ENCODE measurements at places on chromosomes 16 and 17. TPM values are rescaled to one million over a fixed set of nuclear protein-coding genes. Genes with fewer than 3 reads are reported as not detected.
A peak's percentile ranks its signal among the peaks of the same experiment; 100 is the strongest.

- no peak for DNase-seq
- no peaks in the 10 kb centered on the region for H3K27me3 ChIP-seq
- H3K4me1 ChIP-seq, result peaks cover 5% of the 10 kb centered on the region
- H3K36me3 ChIP-seq, result no peaks in the 10 kb centered on the region
- no peak overlapping the region for H3K4me3 ChIP-seq
Observed at GRCh38 chr16:23317266-23317661, 15.2 kb downstream of the SCNN1B start.

DNA sequence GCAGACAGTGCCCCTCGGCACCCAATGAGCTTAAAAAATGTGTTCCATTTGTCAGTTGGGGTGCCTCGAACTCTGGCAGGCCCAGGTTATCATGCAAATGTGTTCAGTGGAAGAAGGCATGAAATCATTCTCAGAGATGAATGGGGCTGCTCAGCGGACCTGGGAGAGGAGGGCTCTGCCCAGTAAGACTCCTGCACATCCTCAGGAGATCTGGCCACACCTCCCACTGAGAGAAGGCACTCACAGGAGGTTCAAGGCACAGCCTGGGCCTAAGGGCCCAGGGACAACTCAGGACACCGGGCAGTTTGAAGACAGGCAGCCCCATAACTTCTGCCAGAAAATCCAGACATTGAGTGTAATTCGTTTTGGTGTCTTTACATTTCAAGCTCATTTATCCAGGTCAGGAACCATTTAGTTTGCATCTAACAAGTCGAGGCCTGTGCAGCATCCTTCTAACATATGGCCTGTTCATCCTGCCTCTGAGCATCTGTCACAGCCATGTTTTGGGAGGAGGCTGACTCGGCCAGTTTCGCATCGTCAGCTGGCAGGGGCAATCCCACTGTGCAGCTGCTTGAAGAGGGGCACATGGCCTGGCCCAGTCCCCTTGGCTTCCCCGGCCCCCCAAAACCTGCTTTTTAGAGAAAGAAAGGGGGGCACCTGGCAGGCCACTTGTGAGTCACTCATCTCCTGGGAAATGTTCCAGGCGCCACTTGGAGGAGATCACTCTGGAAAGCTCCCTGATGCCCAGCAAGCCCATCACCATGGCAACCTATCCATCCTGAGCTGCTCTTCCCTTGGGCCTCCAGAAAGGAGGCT is 31.2 kb upstream of the BCAR1 start:
- no peak overlapping the region for H3K27ac ChIP-seq
- DNase-seq, result peak; percentile 49
- H3K27me3 ChIP-seq, result no peaks in the 10 kb centered on the region
- no peaks in the 10 kb centered on the region for H3K36me3 ChIP-seq
- H3K4me3 ChIP-seq, result no peak overlapping the region
- no peaks in the 10 kb centered on the region for H3K4me1 ChIP-seq

- H3K4me3 ChIP-seq, result peak overlapping the region; percentile 6
- peak overlapping the region; percentile 89 for H3K27ac ChIP-seq
- DNase-seq, result peak; percentile 34
- H3K27me3 ChIP-seq, result no peaks in the 10 kb centered on the region
- H3K4me1 ChIP-seq, result peaks cover 58% of the 10 kb centered on the region
Observed at GRCh38 chr17:19460700-19461099, 49.7 kb downstream of the RNF112 start.

DNA sequence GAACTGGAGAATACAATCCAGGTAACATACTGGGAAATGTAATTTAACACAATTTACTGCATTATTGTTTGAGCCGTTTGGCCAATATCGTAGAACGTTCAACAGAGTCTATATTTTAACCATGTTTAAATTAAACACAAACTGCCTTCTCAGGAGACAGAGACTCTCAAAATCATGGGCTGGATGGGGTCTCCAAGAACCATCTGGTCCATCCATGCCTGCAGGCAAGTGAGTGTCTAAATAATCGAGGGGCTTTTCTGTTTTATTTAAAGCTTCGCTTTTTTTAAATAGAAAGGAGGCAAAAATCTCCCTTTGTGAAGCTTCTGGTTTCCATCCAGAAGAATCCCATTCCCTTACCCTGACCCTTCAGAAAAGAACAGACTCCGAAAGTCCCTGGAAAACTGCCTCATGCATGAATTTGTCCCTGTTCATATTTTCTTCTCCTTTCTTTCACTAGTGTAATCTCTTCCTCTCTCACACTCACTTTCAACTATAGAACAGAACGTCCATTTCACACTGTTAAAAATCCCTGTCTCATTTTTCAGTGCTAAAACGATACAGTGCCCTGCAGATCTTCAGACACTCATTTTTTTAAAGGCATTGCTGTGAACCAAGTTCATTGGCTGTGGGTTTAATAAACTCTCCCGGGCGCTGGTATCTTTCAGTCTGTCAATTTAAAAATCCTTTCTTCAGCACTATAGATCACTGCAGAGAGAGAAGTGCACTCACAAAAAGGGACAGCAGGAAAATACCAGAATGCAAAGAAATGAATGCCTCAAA is 111.4 kb upstream of the TOM1L1 start:
- H3K27me3 ChIP-seq, result no peaks in the 10 kb centered on the region
- H3K36me3 ChIP-seq, result 0 out of 2 replicates have a peak, but pooled peaks cover 3% of the 10 kb centered on the region
- no peak overlapping the region for H3K4me3 ChIP-seq
- no peak overlapping the region for H3K27ac ChIP-seq
- DNase-seq, result no peak
- no peaks in the 10 kb centered on the region for H3K4me1 ChIP-seq

DNA sequence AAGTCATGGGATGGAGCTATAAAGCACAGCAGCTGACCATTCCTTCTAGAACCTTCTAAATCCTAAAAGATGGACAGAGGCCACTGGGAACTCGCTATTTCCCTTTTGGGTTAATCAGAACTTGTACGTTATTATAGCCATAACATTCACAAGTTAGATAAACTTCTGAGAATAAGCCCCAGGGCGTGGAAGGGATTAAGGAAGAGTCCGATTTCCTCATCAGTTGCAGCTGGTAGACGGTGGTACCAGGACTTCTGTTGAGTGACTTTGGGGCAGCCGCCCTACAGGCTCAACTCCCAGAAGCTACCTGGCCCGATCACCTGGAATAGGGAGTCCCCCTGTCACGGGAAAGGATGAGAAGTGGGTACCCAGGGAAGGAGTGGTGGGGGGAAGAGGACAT is 370.1 kb upstream of the ZFHX3 start:
- 0 out of 2 replicates have a peak, but pooled peaks cover 3% of the 10 kb centered on the region for H3K4me1 ChIP-seq
- H3K36me3 ChIP-seq, result no peaks in the 10 kb centered on the region
- H3K4me3 ChIP-seq, result no peak overlapping the region
- no peak for DNase-seq
- H3K27me3 ChIP-seq, result no peaks in the 10 kb centered on the region

DNA sequence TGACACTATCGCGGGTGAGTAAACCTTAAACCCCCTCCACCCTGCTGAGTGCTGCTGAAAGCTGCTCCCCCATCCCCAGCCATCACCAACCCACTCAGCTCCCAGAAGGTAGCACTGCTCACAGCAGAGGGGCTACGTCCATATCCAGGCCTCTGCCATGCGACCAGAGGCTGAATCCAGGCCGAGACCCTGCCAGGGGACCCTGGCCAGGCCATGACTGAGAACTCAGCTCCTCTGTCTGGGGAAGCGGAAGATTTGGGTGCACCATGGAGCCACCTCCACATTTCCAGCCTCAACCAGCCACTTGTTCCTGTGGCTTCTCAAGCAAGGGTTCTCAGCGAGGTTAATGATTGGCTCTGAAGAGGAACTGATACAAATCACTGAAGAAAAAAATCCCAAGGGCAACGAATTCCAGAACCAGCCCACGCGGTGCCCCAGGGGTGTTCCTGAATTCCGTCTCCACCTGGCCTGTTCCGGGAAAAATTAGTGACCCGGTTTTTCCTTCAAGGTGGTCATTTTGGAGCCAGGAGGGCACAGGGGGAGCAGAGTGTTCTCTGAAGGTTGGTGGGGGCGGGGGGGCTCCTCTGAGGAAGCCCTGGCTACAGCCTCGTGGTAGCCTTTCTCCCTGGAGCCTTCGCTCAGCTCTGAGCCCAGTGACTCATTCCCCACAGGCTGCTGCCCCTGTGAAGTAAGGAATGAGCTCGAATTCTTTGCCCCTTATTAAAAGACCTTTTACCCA is 9.3 kb upstream of the SLC16A5 start:
- no peaks in the 10 kb centered on the region for H3K36me3 ChIP-seq
- H3K4me3 ChIP-seq, result no peak overlapping the region
- no peaks in the 10 kb centered on the region for H3K27me3 ChIP-seq
- peaks cover 29% of the 10 kb centered on the region for H3K4me1 ChIP-seq
- no peak for DNase-seq

DNA sequence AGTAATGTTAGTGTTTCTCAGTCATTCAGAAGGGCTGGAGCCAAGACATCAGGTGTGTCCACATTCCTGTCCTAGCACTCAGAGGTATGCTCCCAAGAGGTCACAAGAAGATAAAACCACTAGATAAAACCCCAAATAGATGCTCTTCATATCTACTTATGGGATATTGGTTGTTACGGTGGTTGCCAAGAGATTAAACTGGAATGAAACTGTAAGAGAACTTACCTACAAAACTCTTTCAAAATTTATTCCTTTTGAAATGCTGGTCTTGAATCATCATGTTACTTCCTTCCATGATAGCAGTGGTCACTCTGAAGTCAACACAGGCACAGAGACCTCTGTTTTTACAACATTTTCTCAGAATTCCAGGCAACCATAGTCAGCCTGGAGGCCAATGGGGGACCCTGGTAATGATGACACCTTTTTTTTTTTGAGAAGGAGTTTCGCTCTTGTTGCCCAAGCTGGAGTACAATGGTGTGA is 122.4 kb upstream of the WSCD1 start:
- no peaks in the 10 kb centered on the region for H3K4me1 ChIP-seq
- no peak for DNase-seq
- no peaks in the 10 kb centered on the region for H3K27me3 ChIP-seq
- no peak overlapping the region for H3K27ac ChIP-seq
- H3K4me3 ChIP-seq, result no peak overlapping the region

GRCh38 chr17:70102531-70102930 is 27.5 kb downstream of the KCNJ16 start:
- no peaks in the 10 kb centered on the region for H3K27me3 ChIP-seq
- H3K27ac ChIP-seq, result no peak overlapping the region
- no peaks in the 10 kb centered on the region for H3K36me3 ChIP-seq
- no peaks in the 10 kb centered on the region for H3K4me1 ChIP-seq
- no peak overlapping the region for H3K4me3 ChIP-seq
- no peak for DNase-seq

DNA sequence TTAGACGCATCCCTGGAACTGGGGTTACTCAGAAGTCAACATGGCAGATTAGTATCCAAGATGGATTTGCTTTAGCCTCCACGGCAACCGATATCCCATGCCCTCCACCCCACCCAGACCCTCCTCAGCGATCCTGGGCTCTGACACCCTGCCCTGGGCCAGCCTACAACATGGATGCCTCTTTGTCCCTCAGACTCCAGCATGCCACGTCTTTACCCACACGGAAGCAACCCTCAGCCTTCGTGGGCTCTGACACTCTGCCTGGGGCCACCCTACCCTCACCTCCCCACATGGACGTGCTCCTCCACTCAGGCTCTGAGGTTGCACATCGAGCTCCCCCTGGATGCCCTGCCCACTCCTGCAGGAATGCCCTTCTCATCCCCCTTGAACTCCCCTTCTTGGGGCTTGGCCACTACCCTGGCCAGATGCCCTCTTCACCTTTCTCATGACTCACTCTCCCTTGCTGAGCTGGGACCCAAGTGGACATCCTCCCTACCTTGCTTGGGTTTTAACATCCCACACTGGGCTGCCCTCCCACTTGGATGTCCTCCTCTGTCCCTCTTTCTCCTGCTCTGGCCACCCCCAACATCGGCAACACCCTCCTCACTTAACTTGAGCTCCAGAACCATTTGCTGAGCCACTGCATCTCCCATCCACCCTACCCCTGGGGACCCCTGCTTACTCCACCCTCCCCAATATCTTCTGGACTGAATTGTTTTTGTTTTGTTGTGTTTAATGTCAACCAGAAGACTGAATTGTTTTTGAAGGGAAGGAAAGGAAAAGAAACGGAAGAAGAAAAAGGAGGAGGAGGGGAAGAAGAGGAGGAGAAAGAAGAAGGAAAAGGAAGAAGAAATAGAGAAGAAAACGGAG is 18.3 kb upstream of the TMEM92 start:
- no peak for DNase-seq
- no peaks in the 10 kb centered on the region for H3K36me3 ChIP-seq
- no peak overlapping the region for H3K4me3 ChIP-seq
- no peaks in the 10 kb centered on the region for H3K4me1 ChIP-seq
- no peak overlapping the region for H3K27ac ChIP-seq

- H3K4me3 ChIP-seq, result no peak overlapping the region
- H3K36me3 ChIP-seq, result no peaks in the 10 kb centered on the region
- peaks cover 11% of the 10 kb centered on the region for H3K4me1 ChIP-seq
- H3K27me3 ChIP-seq, result no peaks in the 10 kb centered on the region
- no peak for DNase-seq
Observed at GRCh38 chr17:29158488-29159275, 21.5 kb downstream of the MYO18A start.

- no peaks in the 10 kb centered on the region for H3K4me1 ChIP-seq
- no peak overlapping the region for H3K4me3 ChIP-seq
- no peaks in the 10 kb centered on the region for H3K36me3 ChIP-seq
- peak; percentile 6 for DNase-seq
Observed at GRCh38 chr17:33055171-33055611, 63.5 kb downstream of the SPACA3 start.

DNA sequence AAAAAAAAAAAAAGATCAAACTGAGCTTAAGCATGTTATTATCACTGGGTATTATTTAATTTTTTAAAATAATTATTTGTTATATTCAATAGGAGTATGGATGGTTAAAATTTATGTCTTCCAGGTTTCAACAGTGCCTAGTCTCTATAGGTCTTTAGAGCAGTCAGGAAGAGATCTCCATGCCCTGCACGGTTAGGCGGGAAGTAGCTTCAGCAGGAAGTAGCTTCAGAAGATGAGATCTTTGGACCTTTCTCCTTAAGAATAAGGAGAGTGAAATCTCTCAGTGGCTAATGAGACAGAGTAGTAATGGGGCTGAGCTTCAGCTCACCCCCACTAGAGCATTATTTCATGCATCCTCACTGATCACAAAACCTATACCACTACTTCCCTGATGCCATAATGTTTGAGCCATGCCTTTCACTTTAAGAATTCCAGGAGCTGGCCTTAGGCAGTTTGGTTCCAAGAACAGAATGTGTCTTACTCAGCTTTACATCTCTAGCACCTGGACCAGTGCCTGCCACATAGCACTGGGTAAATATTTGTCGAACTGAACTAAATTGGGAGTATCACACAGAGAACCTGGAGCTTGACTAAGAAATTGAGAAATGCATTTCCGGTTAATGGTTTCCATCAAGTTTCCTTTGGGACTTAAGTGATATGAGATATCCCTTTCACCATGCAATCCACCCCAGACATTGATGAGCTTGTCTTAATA is 43.5 kb downstream of the SCPEP1 start:
- no peak overlapping the region for H3K27ac ChIP-seq
- H3K4me3 ChIP-seq, result no peak overlapping the region
- H3K27me3 ChIP-seq, result no peaks in the 10 kb centered on the region
- H3K36me3 ChIP-seq, result peaks cover 11% of the 10 kb centered on the region

Gene PRSS53
- total RNA-seq, result 2.7 TPM

Gene TMC7
- total RNA-seq, result 2.4 TPM

Gene PRDM7
- total RNA-seq, result not detected

Gene NOXO1
- total RNA-seq, result 1.2 TPM

Gene OR1F1
- total RNA-seq, result 0.38 TPM

Gene NHLRC4
- total RNA-seq, result 0.80 TPM

Measured in GM23338 (cell line).